Dorsolateral prefrontal cortex (tissue), 122 donors: ENCODE measurements at places on chromosomes 12 and 14.

- no peak for DNase-seq
Measured at GRCh38 chr12:46725332-46725731, 100.5 kb downstream of the SLC38A4 start.

- DNase-seq: no peak
Measured at GRCh38 chr12:6896846-6897435, 7.7 kb upstream of the LRRC23 start.

GRCh38 chr14:56117765-56118610 lies at the start of gene PELI2:
PELI2 (plus strand) TSS chr14:56118411; CDS start chr14:56118661, 250 bp downstream.
- peak; percentile 71 for DNase-seq

GRCh38 chr14:31043379-31043778 lies 17.2 kb upstream of the STRN3 start:
- no peak for DNase-seq

DNA sequence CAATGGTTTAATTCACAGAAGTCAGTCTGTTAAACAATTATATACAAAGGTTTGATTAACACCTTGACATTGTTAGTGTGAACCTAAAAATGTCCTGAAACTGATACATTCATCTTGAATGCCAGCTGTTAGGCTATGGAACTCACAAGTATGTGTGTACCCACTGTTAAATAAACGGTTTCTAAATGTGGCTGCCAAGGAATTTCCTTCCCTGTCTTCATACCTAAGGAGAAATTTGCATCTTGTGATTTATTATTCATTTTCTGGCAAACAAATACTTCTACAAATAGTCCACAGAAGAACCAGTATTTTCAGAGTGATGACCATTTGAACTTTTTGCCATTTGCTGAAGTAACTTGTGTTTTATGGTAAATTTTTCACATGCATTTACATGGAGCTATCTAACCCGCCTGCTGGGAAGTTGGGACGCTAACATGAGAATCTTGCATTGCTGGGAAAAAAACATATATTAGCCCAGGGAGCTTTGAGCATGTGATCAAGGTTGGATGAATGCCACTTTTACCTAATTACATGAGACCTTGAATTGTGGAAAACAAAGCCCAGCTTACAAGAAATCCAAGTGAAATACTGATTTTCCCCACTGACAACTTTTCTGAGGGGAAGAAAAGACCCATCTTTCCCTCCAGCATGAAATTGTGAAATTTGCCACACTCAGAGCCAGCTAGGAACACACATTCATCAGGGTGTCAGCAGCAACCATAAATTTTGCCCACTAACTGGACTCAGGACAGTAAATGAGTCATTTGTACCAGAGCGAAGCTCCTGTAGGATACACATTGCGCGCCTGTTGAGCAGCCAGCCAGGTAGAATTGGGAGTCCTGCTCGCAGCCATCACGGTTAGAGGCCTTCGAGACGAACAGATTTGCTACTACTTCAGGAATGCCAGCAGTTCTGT lies 118.0 kb downstream of the KICS2 start:
- no peak for DNase-seq

DNA sequence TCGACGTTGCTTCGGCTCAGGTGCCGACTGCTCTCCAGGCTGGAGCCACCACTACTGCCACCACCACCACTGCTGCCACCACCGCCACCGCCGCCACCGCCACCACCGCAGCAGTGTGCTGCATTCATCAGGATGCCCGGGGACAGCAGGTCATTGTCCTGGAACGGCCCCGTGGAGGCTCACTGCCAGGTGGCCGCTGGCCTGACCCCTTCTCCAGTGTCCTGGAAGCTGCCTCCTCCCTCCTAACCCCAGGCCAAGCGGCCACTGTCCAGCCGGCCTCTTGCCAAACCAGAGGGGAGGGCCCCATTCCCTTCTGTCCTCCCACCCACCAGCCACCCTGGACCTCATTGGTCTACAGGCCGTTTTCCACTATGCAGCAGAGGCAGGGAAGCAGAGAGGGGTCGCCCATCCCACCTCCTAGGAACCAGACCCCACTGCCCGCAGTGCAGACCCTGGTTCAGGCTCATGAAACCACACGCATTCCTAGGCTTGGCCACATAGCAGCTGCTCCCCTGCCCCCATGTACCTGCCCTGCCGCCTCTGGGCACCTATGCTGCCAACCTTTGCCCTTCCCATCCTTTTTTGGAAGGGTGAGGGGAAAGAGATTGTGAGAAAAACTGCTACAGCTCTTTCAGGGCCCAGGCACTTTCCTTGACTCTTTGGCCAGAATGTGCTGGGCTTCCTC lies 15.2 kb downstream of the ARL6IP4 start:
- no peak for DNase-seq

GRCh38 chr14:35861204-35861868 lies 35.2 kb downstream of the BRMS1L start:
- no peak for DNase-seq

DNA sequence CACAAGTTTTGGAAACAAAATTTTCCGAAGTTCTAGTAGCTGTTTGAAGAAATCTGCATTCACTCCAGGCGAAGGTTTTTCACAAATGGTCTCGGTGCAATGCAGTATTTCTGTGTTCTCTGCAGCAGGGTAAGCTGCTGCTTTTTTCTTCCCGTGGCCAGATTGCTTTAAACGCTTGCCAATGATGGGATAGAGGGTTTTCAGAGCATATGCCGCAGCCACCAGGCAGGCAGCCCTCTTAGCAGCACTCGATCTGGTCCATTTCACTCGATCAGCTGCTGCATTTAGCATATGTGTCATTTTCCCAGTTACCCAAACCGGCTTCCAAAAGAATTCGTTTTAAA lies 315 bp downstream of the ABCD2 start:
- DNase-seq: no peak

DNA sequence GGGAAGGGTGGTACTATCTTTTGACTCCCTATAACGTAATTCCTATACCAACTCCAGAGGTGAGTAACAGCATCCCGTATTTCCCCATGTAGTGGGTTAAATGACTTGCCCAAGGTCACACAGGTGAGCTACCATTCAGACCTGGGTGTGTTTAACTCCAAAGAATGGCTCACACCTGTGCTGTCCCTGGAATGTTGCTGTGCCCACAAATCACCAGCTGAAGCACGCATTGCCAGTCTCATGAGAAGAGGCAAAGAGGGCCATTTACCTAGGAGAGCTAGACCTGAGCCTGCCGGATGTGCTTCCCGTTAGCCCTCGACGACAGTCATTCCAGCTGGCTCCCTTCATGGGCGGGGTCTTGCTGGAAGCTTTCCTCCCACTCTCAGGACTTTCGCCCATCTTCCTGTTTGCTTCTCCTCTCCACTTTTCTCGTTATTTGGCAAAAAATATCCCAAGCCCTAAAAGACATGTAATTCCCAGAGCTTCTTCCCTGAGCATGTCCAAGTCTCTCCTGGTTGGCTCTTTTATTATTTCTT lies 106.6 kb upstream of the VASH1 start:
- no peak for DNase-seq

- no peak for DNase-seq
Measured at GRCh38 chr14:50425816-50426215, 29.1 kb upstream of the CDKL1 start.

DNA sequence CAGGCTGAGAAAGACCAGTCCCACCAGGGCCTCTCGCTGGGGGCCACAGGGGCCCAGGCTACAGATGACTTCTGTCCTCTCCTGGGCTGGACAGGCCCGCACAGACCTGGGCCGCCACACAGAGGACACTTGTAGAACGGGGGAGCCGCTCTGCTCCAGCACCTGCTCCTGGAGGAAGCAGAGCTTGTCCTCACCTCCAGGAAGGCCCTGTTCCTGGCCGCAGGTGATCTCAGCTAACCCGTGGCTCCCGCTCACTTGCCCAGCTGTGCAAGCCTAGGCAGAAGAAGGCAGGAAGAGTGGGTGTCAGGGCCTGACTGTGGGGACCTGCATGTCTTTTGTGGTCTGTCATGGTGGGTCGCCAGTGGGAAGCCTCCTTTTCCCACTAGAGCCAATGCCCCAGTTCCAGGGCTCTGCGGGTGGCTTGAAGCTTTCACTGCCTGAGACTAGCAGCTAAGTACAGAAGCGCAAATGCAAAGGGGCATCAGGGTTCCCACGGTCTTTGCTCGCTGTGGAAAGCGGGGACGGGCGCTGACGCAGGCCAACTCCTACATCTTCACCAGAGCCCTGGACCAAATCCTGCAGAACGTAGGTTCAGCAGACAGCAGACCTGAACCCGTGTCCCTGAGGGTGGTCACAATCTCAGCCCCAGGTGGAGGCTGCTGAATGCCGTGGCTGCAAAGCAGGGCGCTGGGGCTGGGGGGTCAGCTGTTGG lies 8.8 kb upstream of the CEP170B start:
- peak; percentile 11 for DNase-seq

- DNase-seq: no peak
Measured at GRCh38 chr12:107435072-107435471, 250.5 kb upstream of the PWP1 start.

- DNase-seq: no peak
Measured at GRCh38 chr14:96102081-96102856, 63.1 kb downstream of the C14orf132 start.

GRCh38 chr12:121766290-121767039 lies 27.0 kb downstream of the RHOF start:
- DNase-seq: no peak

GRCh38 chr14:68199554-68200151 lies 380.1 kb downstream of the RAD51B start:
- DNase-seq: no peak

DNA sequence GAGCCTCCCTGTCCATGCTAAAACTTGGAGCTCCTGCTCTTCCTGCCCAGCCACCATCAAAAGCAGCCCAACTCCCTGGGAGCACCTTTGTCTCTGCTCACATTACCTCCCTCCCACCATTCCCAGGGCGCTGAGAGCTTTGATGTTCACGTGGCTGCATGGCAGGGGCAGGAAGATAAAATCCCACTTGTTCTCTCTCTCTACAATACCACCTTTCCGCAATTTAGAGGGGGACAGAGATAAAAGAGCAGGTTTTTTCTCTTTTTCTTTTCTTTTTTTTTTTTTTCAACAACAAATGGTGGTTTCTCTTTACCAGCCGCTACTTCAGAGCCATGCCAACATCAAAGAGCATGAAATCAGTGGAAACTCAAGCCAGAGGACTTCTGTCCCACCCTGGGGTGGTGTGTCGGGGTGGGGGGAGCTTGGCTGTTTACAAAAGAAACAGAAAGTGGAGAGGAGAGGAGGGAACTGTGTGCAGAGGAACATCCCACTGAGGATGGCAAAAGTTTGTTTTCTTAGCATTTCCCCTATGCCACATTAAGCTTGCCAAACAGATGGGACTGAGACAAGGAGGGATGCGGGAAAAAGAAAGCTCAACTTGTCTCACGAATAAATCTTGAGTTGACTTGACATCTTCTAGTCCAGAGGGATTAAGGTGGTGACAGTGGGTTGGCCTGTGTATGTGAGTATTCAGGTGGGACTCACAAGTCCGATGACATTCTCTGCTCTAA lies 103.7 kb upstream of the NUDT4 start:
- DNase-seq: no peak

- no peak for DNase-seq
Measured at GRCh38 chr12:49388682-49389386, 21.6 kb downstream of the SPATS2 start.

DNA sequence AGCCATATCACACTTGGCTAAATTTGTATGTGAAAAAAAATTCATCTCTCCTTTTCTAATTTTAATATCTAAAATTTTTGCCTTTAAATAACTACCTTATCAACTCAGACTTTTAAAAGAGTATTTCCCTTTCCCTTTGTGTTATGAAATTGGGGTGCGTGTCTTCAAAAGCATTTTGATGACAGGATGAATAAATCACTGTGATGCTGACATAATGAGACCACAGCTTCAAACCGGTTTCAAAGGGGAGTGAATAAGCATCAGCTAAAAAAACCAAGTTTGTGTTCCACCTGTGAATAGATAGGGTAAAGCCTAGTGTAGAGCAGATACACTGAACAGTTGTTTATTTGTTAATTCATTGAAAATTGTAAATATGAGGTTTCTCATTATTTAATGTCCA lies 85.0 kb downstream of the LGR5 start:
- no peak for DNase-seq

DNA sequence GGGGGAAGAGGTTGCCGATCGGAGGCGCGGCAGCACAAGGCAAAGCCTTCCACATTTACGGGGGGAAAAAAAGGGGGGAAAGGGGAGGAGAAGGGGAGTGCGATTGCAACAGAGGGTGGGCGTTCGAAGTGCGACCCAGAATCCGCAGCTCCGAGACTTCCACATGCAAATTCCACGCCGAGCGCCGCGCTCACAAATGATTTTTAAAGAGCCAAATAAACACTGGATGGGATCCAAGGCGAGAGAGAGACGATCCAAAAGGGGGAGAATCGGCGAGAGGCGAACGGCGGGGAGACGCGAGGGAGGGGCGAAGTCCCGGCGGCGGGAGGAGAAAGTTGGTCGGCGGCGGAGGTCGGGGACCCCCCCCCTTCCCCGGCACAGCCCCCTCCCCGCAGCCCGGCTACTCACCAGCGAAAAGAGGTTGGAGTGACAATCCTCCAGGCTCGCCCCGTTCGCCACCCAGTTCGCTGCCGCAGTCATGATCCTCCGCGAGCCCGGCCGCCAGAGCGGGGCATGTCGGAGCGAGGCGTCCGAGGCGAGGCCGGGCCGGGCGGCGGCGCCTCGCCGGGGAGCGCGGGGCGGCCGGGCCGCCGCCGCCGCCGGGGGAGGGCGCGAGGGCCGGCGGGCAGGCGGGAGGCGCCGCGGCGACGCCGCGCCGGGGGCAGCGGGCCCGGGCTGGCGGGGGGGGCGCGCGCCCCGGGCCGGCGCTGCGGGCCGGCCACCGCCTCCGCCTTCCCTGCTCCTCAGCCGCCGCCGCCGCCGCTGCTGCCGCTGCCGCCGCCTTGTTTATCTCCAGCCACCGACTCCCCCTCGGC lies 634 bp downstream of the MED13L start:
- DNase-seq: peak; percentile 52

- DNase-seq: no peak
Measured at GRCh38 chr12:15181017-15181683, 40.1 kb downstream of the RERG start.

DNA sequence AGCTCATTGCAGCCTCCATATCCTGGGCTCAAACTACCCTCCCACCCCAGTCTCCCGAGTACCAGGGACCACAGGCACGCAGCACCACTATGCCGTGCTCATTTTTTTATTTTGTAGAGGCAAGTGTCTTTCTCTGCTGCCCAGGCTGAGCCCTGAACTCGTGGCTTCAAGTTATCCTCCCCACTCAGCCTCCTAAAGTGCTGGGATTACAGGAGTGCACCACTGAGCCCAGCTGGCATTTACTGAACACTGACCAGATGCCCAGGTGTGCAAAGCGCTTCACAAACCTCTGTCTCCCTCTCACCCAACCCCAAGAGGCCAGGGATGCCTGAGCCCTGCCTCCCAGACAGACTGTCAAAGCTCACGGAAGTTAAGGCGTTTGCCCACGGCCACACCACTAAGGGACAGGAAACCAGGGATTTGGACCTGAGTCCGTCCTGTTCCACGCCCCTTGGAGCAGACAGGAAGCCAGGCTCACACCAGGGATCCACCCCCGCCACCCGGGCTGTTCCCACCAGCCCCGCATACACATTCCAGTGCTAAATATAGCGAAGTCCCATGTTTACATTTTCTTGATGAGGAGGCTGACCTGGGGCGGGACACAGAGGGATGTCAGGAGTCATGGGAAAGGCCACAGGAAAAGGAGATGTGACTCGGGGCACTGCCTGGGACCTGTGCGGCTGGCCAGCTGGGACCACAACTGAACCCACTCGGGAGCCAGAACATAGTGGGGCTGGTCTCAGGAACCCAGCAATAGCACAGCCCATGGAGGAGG lies 51.2 kb downstream of the TESC start:
- DNase-seq: no peak

- DNase-seq: no peak
Measured at GRCh38 chr14:87952307-87953094, 40.5 kb downstream of the GALC start.

- DNase-seq: no peak
Measured at GRCh38 chr14:100155049-100155621, 4.3 kb downstream of the DEGS2 start.

GRCh38 chr12:117390866-117391265 lies 29.4 kb upstream of the NOS1 start:
- no peak for DNase-seq
